ENCODE measurements at places on chromosomes 2 and 18.

- peaks cover 16% of the 10 kb centered on the region for H3K36me3 ChIP-seq
- no peaks in the 10 kb centered on the region for H3K27me3 ChIP-seq
- peak overlapping the region; percentile 99 for H3K27ac ChIP-seq
- DNase-seq: no peak
Measured at GRCh38 chr2:101717071-101717845, 19.8 kb downstream of the MAP4K4 start.

DNA sequence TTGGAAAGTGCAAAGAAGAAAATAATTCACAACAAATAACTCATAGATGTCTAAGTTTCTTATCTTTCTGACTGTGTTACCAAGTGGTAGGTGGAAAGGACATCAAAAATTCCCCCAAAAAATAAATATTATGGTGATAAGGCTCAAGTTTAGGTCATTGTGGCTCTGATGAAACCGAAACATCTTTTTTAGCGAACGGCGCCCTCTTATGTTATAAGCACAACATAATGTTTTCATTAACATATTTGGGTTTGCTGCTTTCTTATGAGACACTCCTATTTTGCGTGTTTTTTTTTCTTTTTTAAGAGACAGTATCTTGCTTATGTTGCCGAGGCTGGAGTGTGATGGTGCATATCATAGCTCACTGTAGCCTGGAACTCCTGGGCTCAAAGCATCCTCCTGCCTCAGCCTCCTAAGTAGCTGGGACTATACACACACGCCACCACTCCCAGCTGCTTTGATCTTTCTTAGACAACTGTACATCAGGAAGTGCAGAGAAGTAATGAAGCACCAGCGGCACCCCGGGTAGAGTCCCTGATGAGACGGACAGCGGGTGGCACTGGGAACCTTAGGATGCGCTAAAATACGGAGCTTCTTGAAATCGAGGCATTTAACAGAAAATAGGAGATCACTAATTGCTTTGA, 38.5 kb upstream of the SLC35G4 start:
- H3K4me1 ChIP-seq: no peaks in the 10 kb centered on the region
- H3K36me3 ChIP-seq: no peaks in the 10 kb centered on the region
- no peak overlapping the region for H3K27ac ChIP-seq
- no peak for DNase-seq

DNA sequence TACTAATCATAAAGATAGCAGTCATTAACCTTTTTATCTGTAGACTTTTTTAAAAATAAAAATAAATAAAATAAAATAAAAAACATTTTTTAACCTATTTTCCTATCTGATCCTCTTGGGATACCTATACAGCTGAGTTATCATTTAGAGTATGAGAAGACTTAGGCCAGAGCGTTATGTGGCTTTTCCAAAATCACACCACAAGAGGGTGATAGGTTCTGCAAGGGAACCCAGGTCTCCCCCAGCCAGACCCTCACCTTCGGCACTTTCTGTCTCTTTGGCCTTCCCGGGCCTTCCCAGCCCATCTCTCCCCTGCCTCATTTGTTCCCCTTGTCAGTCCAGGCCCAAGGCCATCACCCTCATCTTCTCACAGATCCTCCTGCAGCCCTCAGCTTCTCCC, 311.7 kb downstream of the SMAD2 start:
- no peaks in the 10 kb centered on the region for H3K4me1 ChIP-seq
- no peak overlapping the region for H3K27ac ChIP-seq
- peaks cover 6% of the 10 kb centered on the region for H3K27me3 ChIP-seq
- no peak for DNase-seq

DNA sequence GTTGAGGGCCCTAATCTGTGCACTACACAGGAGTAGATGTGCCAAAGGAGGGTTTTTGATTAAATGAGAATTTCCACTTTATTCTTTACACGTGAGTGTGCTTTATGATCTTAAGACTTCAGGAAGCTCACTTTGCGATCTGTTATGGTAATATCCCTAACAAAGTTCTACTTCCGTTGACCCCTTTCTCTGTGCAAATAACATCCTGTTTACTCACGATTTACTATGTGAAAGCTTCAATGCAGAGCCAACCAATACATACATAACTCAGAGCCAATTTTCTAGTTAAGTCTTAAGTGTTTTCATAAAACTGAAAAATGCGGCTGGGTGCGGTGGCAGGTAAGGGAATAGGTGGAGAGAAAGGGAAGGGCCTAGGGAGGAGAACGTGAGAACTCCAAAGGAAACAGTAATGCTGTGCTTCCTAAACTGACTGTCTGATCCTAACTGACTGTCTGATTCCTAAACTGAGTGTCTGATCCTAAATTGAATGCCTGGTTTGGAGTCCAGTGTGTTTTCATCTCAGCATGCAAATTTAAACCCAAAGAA, 87.6 kb downstream of the PLCL1 start:
- H3K27ac ChIP-seq: peak overlapping the region; percentile 5
- peaks cover 52% of the 10 kb centered on the region for H3K4me1 ChIP-seq
- no peak for DNase-seq
- H3K27me3 ChIP-seq: no peaks in the 10 kb centered on the region
- H3K4me3 ChIP-seq: peak overlapping the region; percentile 42

DNA sequence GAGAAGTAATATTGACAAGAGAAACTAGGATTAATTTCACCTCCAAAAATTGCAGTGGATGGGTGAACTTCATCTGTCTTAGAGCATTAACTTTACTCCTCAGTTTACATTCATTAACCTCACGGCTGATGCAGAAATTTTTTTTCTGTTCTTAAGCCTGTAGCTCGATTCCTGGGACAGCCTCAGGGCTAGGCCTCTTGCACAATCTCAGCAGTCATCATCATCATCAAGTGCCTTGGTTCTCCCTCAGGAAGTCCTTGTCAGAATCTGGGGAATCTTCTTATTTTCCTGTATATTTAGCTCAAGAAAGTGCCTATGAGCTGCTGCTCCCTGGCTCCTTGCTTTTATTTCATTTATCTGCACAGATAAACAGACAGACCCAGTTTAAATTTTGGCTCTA, 1272.2 kb upstream of the LRRTM1 start:
- no peak overlapping the region for H3K4me3 ChIP-seq
- no peaks in the 10 kb centered on the region for H3K4me1 ChIP-seq
- no peaks in the 10 kb centered on the region for H3K36me3 ChIP-seq
- no peaks in the 10 kb centered on the region for H3K27me3 ChIP-seq

DNA sequence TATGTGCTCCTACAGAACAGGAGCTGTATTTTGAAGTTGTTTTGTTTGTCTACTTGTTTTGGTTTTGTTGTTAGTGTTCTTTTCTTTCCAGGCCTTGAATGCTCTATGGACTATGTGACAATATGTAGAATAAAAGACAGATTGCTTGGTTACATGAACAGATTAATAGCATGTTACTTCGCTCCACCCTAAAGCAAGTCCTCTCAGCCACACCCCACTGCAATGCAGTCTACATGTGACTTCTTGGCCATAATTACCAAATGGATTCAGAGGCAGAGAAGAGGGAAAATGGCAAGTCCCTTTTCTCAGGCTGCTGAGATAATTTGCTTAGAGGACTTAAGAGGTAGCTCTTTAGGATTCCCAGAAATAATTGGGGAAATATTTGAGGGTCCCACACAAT, 123.2 kb upstream of the CYP1B1 start:
- H3K4me3 ChIP-seq: no peak overlapping the region
- no peaks in the 10 kb centered on the region for H3K4me1 ChIP-seq
- no peak for DNase-seq
- H3K36me3 ChIP-seq: no peaks in the 10 kb centered on the region
- peaks cover 10% of the 10 kb centered on the region for H3K27me3 ChIP-seq

GRCh38 chr2:6372317-6372901, 493.3 kb downstream of the CMPK2 start:
- H3K27me3 ChIP-seq: no peaks in the 10 kb centered on the region
- no peak for DNase-seq
- H3K36me3 ChIP-seq: no peaks in the 10 kb centered on the region

DNA sequence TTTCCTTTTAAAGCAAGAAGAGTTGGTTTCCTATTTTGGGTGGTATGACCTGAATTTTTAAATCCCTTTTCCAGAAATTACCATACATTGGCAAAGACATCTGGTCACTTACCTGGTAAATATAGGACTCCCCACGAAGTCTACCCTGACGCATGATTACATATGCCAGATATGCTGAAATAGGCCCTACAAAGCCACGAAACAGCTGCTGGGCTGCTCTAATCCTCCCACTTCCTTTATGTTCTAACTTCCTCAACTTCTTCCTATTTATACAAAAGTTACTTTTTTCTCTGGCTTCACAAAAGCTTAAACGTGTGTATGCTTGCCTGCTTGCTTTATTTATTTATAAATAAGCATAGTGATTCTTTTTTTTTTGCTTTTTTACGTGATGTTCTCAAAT, 186.0 kb upstream of the EPHA4 start:
- no peaks in the 10 kb centered on the region for H3K36me3 ChIP-seq
- H3K27me3 ChIP-seq: no peaks in the 10 kb centered on the region
- no peak overlapping the region for H3K4me3 ChIP-seq
- DNase-seq: no peak
- no peaks in the 10 kb centered on the region for H3K4me1 ChIP-seq
- no peak overlapping the region for H3K27ac ChIP-seq

GRCh38 chr18:46167971-46168370, 63.8 kb downstream of the HAUS1 start:
- H3K4me1 ChIP-seq: peaks cover 40% of the 10 kb centered on the region
- H3K4me3 ChIP-seq: peak overlapping the region; percentile 59
- H3K36me3 ChIP-seq: no peaks in the 10 kb centered on the region
- no peaks in the 10 kb centered on the region for H3K27me3 ChIP-seq
- DNase-seq: peak; percentile 56
- H3K27ac ChIP-seq: peak overlapping the region; percentile 82

DNA sequence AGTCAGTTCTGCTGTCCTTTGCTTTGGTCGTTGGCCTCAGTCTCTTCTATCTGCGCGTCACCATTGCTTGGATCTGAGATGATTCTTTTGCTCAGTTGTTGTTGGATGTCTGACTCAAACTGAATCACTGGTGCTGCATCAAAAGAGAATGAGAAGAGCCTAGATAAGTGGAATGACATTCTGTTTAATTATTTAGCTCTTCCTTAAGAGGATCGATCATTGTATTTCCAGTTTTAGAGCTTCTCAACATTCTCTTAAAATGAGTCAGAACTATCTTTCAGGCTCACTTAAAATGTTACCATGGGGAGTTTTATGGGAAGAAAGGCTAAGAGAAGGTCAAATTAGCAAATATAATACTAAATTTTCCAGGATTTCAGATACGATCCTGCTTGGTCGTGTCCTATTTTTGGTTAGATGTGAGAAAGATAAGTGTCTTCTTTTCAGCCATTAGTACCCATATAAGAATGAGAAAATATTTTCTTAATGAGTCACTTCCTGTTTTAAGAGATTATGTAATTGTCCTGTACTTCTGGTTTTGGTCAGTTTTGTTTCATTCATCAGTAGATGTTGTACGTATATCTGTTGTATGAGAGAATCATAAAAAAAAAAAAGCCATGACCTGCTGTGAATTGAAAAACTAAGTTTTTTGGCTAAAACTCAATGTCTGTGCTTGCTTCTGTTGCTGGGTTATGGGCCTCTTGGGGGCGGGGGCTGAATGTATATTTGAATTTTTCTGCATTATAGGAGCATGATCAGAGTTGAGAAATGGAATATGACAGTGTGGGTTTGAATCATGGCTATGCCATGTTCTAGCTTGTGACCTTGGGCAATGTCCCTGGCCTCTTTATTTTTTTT, 31.6 kb upstream of the CASP10 start:
- no peak overlapping the region for H3K4me3 ChIP-seq
- H3K27ac ChIP-seq: peak overlapping the region; percentile 81
- no peak for DNase-seq

DNA sequence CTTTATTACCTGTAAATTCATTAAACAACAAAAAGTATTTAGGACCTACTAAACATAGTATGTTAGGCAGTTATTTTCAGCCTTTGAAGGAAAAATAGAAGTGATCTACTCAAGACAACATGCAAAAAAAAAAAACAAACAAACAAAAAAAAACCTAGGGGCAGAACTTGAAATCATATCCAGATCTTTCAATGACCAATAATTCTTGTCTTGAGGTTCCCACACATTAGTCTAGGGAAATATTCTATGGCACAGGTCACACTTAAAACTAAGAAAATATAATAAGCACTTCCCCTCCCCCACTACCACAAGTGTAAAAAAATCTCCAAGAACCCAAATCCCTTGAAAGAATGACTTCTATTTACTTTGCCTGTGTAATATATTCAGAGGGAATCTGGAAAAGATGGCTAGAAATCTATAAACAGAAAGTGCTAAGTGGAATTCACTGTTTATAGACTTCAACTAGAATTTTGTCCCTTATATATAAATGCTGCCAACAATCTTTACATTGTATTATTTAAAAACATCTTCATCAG, 3.5 kb downstream of the PELI1 start:
- peaks cover 68% of the 10 kb centered on the region for H3K4me1 ChIP-seq
- H3K36me3 ChIP-seq: peaks cover 17% of the 10 kb centered on the region
- no peaks in the 10 kb centered on the region for H3K27me3 ChIP-seq
- DNase-seq: no peak
- H3K4me3 ChIP-seq: peak overlapping the region; percentile 50
- peak overlapping the region; percentile 92 for H3K27ac ChIP-seq

- H3K4me3 ChIP-seq: no peak overlapping the region
- H3K27me3 ChIP-seq: no peaks in the 10 kb centered on the region
- no peak for DNase-seq
- peak overlapping the region; percentile 67 for H3K27ac ChIP-seq
Measured at GRCh38 chr18:79447703-79448367, 52.1 kb downstream of the NFATC1 start.

DNA sequence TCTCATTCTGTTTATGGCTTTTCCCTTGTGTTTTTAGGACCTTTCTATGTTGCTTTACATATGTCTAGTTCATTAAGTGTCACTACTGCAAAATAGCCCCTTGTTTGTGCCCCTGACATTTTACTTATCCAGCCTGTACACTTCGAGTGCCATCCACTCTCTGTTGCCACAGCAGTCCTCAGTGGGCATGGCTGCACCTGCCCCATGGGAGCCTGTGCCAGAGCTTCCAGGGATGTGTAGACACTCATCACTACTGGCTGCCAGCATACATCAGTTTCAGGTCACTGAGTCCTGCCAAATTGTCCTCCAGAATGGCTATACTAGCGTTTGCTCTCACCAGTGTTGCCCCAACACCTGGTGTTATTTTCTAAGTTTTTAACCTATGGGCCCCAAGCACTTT, 80.4 kb downstream of the ARMC9 start:
- no peak overlapping the region for H3K27ac ChIP-seq
- DNase-seq: no peak
- H3K4me1 ChIP-seq: peaks cover 6% of the 10 kb centered on the region
- no peaks in the 10 kb centered on the region for H3K36me3 ChIP-seq
- H3K27me3 ChIP-seq: no peaks in the 10 kb centered on the region

- H3K36me3 ChIP-seq: no peaks in the 10 kb centered on the region
- no peaks in the 10 kb centered on the region for H3K27me3 ChIP-seq
- H3K4me1 ChIP-seq: peaks cover 3% of the 10 kb centered on the region
- H3K4me3 ChIP-seq: no peak overlapping the region
- no peak overlapping the region for H3K27ac ChIP-seq
Measured at GRCh38 chr2:179059026-179059700, 9.2 kb upstream of the CCDC141 start.

GRCh38 chr2:47235132-47235531, 80.0 kb upstream of the STPG4 start:
- H3K36me3 ChIP-seq: no peaks in the 10 kb centered on the region
- H3K4me1 ChIP-seq: no peaks in the 10 kb centered on the region
- no peaks in the 10 kb centered on the region for H3K27me3 ChIP-seq
- DNase-seq: no peak
- H3K27ac ChIP-seq: no peak overlapping the region

- H3K36me3 ChIP-seq: peaks cover 8% of the 10 kb centered on the region
- no peak overlapping the region for H3K27ac ChIP-seq
- H3K4me3 ChIP-seq: no peak overlapping the region
- no peaks in the 10 kb centered on the region for H3K4me1 ChIP-seq
- no peaks in the 10 kb centered on the region for H3K27me3 ChIP-seq
Measured at GRCh38 chr2:189341077-189341476, 100.2 kb upstream of the WDR75 start.
